ENCODE measurements at places on chromosomes 2 and 18. TPM values are rescaled to one million over a fixed set of nuclear protein-coding genes. Genes with fewer than 3 reads are reported as not detected.

The INSIG2 gene
- total RNA-seq: 32.2 TPM

- H3K36me3 ChIP-seq: no peaks in the 10 kb centered on the region
- peak; percentile 76 for DNase-seq
- H3K27me3 ChIP-seq: no peaks in the 10 kb centered on the region
- peak overlapping the region; percentile 85 for H3K27ac ChIP-seq
- peaks cover 23% of the 10 kb centered on the region for H3K4me1 ChIP-seq
These were observed 304.3 kb downstream of the CDCA7 start for GRCh38 chr2:173658946-173659371.

GRCh38 chr18:22363867-22364463 lies 53.8 kb downstream of the CTAGE1 start:
- H3K4me1 ChIP-seq: no peaks in the 10 kb centered on the region
- no peak overlapping the region for H3K27ac ChIP-seq
- H3K4me3 ChIP-seq: no peak overlapping the region
- DNase-seq: no peak

GRCh38 chr18:61502472-61502871 lies 169.2 kb downstream of the CDH20 start:
- no peak overlapping the region for H3K4me3 ChIP-seq
- peaks cover 9% of the 10 kb centered on the region for H3K4me1 ChIP-seq
- no peaks in the 10 kb centered on the region for H3K36me3 ChIP-seq
- DNase-seq: peak; percentile 33
- no peak overlapping the region for H3K27ac ChIP-seq
- H3K27me3 ChIP-seq: no peaks in the 10 kb centered on the region

DNA sequence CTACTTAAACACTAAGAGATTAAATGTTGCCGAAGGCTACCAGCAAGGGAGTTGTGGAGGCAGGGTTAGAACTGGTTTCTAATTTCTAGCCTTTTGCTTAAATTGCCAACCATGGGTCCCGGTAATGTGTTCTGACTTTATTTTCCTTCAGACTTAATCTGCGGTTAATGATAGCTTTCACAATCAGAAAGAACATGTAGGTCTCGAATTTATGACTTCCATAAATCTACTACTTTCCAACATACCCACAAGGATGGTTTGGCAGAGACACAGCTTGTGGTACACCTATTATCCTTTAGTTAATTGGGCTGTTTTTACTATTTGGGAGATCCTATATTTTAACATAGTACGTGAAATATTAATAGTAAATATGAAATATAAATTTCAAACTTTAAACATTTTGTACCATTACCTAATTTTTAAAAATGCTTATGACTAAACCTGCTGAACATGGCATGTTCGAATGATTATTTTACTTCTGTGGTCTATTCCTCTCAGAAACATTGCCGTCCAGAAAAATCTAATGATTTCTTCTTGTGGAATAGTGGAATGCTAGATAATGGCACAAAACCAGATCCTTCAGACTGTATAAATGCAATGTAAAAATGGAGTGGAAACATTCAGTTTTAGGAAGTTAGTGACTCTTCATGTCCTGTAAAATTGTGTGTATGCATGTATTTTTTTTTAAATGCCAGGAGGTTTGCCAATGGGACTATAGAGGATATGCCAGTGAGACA lies 41.3 kb downstream of the PARD3B start:
- no peaks in the 10 kb centered on the region for H3K36me3 ChIP-seq
- H3K4me3 ChIP-seq: no peak overlapping the region
- H3K4me1 ChIP-seq: no peaks in the 10 kb centered on the region
